Activated CD4-positive, alpha-beta T cell treated with anti-CD3 and anti-CD28 coated beads for 4 hours (primary cell): ENCODE measurements at places on chromosomes 2 and 18.

DNA sequence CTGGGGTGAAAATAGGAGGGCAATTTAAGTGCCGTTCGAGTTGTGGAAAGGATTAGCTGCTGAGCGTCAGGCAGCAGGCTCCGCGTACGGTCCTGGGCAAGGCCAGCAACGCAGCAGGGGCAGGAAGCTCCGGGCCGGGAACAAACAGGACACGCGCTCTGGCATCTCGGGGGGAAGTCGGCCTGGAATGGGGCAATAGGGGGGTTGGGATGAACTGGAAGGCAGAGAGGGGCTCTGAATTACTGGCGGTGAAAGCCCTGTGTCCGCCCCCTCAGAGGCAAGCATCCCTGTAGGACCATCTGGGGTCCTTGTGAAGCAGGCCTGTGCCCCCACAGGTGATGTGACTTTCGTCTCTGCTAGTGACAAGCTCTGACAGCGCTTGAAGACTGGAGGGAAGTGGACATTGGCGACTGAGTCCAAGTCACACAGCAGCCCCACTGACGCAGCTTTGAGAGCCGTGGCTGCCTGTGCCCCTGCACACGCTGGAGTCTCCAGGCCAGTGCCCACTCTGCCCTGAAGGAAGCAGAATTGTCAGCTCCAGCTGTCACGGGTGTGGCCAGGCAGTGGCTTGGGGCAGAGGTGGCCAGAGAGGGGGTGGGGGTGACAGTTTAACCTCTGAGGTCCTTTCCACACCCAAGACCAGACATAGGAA, 22.3 kb downstream of the GPR35 start:
- DNase-seq, result no peak

GRCh38 chr2:73426176-73426575, 40.5 kb downstream of the ALMS1 start:
- DNase-seq, result no peak

GRCh38 chr2:153819074-153819473, 52.6 kb upstream of the GALNT13 start:
- DNase-seq, result no peak

GRCh38 chr2:101223814-101224231, 28.9 kb upstream of the CNOT11 start:
- DNase-seq, result peak; percentile 17

DNA sequence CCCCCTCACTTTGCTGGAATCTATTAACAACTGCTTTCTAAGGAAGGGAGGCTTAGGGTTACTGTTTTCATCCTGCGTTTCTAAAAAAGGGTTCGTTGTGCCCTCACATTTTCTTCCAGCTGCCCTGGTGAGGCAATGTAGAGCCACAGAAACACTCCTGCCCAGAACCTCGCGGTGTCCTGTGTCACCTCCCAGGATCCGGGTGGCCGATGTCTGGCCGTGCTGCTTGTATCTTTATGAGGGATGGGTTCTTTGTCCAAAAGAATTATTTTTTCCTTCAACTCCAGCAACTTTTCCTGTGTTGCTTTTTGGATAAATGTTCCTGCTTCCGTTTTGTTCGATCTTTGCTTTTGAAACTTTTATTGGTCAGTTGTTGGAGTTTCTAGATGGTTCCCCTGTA, 291.8 kb upstream of the HS6ST1 start:
- DNase-seq, result no peak

- DNase-seq, result no peak
Measured at GRCh38 chr2:40261042-40261441, 190.8 kb downstream of the SLC8A1 start.

DNA sequence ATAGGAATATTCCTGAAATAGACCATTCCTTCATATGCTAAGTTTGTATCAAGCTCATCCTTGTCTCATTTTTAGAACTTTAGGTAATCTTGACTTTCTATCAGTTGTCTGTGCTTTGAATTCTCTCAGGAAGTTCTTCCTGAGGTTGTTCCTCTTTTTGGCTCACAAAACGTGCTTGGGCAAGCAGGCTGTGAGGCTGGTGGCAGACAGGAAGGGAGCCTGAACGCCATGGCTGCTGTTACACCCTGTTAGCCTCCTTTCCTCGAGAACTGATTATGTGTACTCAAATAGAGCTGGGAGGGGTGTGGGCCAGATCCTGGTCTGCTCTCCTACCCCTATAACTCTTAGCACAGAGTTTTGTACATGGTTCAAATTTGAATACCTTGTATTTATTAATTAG, 136.4 kb upstream of the CELF4 start:
- no peak for DNase-seq

DNA sequence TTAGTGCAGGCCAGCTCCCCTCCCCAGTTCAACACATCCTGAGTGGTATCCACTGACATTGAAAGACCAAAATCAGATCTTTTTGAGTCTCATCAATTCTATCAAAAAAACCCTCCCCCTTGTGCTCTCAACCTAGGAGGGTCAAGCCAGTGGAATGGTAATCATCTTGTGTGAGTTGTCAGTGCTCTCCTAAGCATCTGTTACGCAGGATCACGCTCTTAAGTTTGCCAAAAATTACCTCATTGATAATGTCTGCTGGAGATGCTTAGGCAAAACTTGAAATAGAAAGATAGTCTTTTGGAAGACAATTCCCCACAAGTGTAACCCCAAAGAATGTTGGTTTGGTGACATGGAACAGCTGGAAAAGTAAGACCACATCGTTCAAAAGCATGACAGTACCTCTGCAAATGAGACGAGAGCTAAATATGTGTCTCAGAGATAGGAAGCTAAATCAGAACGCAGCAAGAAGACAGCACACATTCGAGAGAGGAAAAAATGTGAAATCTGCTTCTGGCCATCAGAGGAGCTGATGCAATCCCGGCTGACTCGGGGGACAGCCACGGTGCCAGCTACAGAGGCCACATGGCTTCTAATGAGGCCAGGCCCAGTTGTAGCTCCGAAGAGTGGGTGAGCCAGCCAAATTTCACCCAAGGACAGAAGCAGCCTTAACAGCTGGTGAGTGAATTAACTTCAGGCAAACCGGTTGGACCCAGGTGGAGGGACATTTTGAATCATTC, 753.9 kb downstream of the RNF144A start:
- DNase-seq, result no peak

GRCh38 chr2:232511336-232511890, 8.8 kb upstream of the PRSS56 start:
- no peak for DNase-seq

DNA sequence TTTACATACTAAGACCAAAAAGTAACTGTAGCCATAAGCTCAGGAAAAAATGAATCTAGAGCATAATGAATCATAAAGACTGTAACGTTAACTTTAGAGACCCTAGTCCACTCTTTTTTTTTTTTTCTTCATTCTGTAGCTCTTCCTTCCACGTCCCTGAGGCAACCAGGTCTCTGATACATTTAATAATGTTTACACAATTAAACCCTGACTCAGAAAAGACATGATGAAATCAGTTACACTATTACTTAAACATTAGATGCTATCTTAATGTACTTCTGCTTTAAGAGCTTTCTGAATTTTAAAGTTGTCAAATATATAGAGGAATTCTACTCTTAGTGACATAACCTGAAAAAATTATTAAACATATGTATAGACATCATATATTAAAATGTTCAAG, 1121.5 kb upstream of the DDX18 start:
- no peak for DNase-seq

- no peak for DNase-seq
Measured at GRCh38 chr18:3402982-3403451, 47.0 kb upstream of the TGIF1 start.

- DNase-seq, result no peak
Measured at GRCh38 chr2:137928547-137929518, 35.4 kb upstream of the HNMT start.

DNA sequence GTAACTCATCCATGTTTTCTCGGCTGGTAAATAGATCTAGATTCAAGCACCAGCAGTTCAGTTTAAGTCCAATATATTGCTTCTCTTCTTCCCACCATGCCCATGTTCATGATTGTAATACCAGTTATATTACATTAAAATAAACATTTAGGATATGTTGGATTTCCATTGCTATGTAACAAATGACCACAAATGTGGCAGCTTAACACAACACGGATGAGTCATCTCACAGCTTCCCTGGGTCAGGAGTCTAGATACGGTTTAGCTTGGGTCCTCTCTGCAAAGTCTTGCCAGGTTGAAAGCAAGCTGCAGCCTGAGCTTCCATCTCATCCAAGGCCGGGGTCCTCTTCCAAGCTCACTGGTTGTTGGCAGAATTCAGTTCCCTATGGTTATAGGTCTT, 39.4 kb upstream of the SMAD2 start:
- no peak for DNase-seq

DNA sequence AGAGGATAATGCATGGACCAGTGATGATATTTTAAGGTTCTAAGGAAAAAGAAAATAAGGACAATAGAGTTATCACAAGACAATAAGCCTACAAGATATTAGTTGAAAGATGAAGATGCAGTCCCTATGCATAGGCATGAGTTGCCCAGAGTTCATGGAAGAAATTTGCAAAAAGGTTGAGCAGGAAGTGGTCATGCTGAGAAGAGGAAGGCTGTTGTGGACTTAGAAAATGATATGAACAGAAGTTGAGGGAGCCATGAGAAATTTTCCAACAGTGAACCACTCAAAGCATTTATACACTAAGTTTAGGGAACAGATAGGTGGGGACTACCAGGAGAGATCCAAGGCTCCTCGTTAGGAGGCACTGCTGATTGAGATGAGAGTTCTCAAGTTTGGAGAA, 3.5 kb downstream of the OSBPL6 start:
- no peak for DNase-seq

- no peak for DNase-seq
Measured at GRCh38 chr2:202091476-202091875, 18.4 kb downstream of the KIAA2012 start.

GRCh38 chr2:130729322-130730299, 741 bp downstream of the GPR148 start:
- no peak for DNase-seq

DNA sequence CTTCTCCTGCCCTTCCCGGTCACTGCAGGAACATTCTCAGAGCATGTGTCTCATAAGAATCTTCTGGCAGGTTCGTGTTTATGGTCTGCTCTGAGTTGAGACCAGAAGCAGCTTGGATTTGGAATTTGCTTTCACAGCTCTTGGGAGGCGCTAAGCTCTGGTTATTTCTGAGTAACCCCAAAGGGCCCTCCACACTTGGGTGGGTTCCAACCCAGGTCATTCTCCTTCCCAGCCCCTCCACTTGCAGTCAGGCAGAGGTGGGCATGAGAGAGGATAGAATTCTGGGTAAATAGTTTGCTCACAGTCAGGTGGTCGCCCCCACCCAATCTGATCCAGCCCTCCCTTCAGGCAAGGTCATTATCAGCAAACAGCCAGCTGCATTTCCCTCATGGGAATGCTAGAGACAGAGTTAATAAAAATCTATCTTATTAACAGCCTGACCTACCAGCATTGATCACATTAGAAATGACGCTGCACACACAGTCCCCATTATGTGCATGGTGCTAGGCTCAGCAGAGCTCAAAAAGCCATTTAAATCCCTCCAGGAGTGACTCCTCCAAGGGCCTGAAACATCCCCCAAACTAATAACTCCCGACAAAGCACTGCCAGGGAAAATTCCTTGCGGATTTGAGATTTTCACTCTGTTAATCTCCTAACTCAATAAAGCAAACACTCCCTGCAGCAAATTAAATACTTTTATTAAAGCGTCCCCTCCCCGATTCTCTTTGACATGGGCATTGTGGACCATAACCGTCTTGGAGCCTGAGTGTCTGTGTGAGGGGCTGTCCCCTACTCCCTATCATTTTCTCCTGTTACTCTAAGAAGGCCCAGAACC, 61.9 kb downstream of the SLC4A5 start:
- no peak for DNase-seq

GRCh38 chr2:166334805-166335204, 40.9 kb downstream of the SCN9A start:
- no peak for DNase-seq

- DNase-seq, result peak; percentile 49
Measured at GRCh38 chr2:64228126-64228678, 84.0 kb upstream of the PELI1 start.

DNA sequence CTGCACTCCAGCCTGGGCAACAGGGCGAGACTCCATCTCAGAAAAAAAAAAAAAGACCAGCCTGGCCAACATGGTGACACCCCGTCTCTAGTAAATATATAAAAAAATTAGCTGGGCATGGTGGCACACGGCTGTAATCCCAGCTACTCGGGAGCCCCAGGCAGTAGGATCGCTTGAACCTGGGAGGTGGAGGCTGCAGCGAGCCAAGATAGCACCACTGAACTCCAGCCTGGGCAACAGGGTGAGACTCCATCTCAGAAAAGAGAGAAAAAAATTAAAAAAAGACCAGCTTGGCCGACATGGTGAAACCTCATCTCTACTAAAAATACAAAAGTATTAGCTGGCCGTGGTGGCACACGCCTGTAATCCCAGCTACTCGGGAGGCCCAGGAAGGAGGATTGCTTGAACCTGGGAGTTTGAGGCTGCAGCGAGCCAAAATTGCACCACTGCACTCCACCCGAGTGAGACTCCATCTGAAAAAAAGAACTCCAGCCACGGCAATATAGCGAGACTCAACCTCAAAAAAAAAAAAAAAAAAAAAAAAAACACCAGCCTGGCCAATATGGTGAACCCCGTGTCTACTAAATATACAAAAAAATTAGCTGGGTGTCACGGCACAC, 346.1 kb upstream of the PLGLB2 start:
- no peak for DNase-seq

DNA sequence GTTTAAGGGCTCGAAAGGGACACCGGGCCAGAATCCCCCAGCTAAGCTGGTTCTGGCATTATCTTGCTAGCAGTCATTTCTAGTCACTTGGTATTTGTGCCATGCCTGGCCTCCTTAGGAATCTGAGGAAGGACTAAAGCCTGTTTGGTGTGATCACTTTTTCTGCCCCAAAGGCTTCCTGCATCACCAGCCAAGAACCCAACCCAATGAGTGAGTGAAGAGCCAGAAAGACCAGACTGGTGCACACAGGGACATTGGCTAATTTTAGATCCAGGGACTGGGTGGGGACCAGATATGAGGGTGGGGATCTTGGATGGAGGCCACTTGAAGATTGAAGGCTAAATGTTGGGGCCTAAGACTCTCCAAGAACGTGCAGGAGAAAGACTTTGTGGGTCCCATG, 411.9 kb upstream of the TNP1 start:
- DNase-seq, result no peak

- no peak for DNase-seq
Measured at GRCh38 chr2:39027421-39027820, 93.4 kb downstream of the SOS1 start.

DNA sequence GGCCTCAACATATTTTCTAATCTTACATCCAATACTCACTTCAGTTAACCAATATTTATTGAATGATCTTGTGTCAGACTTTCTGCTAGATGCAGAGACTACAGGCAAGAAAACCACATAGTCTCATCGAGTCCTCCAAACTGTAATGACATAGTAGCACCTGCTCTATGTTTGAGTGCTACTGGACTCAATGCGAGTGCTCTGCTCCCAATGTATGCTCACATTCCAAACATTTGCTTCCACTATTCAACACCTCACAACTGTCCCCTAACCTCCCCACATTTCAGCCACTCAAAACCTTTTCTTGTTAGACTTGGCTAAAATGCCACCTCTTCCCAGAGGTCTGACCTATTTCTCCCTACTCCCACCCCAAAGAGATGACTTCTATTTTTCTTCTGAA, 65.2 kb downstream of the SLC66A3 start:
- DNase-seq, result no peak

- no peak for DNase-seq
Measured at GRCh38 chr18:55406451-55406991, 181.5 kb downstream of the TCF4 start.

GRCh38 chr2:8133363-8133762, 548.5 kb upstream of the ID2 start:
- no peak for DNase-seq
